RKO (cell line): ENCODE measurements at places on chromosomes 2 and 18.
A peak's percentile ranks its signal among the peaks of the same experiment; 100 is the strongest.

DNA sequence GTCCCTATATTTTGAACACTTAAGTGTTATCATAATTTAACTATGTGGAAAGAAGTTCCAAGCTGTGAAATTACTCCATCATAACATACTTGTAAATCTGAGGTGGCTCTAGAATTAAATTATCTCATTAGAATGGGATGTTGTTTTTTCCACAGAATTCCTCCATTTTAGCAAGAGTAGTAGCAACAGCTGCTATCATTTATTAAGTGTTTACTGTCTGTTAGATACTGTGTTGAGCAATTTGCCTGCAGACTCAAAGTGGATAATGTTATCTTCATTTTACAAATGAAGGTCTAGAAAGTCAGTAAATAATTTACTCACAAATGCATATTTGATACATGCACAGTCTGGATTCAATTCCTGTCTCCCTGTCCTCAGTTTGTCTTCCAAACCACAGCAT is 504.8 kb upstream of the NRP2 start:
- DNase-seq, result no peak

DNA sequence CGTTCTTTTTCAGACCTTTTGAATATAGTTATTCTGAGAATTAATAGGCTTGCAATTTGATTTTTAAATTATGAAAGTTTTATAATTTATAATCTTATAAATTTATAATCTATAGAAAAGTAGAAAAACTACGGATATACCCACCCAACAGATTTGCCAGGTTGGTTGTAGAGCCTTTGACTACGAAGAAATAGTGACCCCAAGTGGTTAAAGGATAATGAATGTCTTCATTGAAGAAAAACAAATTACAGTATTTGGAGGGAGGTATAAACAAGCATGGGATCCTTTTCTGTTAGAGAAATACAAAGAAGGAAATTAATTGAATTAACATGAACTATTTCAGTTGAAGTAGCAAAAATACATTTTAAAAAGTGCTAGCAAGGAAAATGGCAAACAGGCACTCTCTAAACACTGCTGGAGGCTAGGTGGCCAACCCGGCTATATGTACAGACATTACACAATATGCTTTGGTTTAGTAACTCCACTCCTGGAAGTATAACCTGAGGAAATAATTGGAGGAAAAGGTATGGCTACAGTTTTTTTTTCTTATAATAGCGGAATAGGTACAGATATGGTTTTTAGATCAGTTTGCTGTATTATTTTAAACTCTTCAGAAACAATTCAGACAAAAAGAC is 110.9 kb downstream of the MIB1 start:
- DNase-seq, result peak; percentile 25

DNA sequence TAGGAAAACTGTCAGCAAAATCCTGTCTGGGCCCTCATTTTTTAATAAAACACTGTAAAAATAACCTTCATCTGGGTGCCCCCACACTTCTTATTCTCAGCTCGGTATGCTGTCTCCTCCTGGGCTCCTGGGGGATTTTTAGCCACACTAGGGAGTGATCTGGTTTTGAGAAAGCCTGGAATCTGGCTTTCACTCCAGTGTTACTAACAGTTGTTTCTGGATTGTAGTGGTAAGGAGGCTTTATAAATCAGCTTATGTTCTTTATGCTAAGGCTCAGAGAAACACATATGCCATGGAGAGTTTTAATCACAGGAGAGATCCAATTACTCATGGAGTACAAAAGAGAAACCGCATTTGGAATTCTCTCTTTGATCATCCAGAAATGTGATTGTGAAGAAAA is 744.3 kb upstream of the SOX11 start:
- no peak for DNase-seq

DNA sequence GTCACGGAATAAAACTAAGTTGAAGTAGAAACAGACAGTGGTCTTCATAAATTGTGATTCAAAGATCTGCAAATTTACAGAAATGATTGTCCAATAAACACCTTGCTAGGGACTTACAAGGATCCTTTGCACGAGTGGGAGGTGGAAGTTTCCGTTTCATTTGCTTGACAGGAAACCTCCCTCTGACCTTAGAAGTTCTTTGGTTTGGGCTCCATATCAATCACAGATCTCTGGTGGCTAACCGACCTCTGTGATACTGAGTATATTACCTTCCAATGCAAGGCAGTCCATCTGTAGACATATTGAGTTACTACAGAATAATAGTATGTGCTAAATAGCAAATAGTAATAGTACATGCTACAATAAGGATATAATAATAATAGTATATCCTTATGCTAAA is 33.7 kb upstream of the RNF152 start:
- no peak for DNase-seq

GRCh38 chr18:77700051-77700450 is 450.4 kb downstream of the GALR1 start:
- DNase-seq, result no peak

DNA sequence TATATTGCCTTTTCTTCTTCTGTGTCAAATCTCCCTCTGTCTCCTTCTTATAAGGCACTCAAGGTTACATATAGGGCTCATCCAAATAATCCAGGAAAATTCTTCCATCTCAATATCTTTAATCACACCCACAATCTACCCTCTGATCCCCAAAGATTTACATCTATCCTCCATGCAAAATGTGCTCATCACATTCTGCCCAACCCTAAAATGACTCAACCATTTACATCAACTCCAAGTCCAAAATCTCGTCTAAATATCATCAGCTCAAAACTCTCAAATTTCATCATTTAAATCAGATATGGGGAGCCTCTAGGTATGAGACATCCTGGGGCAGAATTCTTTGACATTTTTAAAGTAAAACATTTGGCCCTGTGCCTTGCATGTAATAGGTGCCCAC is 1349.8 kb downstream of the SUCLG1 start:
- DNase-seq, result no peak

DNA sequence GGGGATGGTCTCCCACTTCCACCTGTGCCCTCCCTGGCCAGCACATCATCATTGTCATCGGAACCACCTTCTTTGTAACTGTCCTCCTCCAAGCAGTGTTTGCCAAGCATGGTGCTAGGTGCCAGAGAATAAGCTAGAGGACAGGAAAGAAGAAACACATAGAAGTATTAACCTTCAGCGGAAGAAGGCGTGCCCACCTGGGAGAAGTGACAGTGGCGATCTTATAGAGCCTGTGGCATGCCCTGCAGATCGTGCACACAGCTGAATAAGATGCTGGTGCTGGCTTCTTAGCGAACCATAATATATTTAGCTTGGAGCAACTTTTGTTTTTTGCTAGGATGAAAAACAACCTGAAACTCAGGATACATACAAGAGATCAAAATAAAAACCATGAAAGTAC is 148.0 kb downstream of the FAM210A start:
- no peak for DNase-seq
